ENCODE measurements at places on chromosomes 6 and 20. TPM values are rescaled to one million over a fixed set of nuclear protein-coding genes. Genes with fewer than 3 reads are reported as not detected.

GRCh38 chr6:128740951-128741350 is 142.0 kb upstream of the LAMA2 start:
- no peak for ATAC-seq

DNA sequence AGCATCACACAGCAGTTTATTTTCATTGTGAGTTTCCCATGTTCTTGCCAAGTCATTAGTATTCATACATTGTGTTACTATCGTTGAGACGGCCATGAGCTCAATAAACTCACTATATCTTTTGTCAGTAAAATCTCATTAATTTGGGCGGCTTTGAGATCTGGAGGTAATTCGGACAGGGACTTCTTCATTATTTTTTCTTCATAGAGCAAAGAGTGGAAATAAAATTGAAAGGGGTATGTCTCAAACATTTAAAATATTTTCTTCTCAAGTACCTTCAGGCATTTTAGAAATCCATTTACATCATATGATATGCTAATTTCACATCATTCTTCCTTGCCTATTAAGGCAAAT is 14.6 kb downstream of the NOX3 start:
- no peak for ATAC-seq

GRCh38 chr6:47161176-47161687 is 119.1 kb upstream of the ADGRF1 start:
- peak; percentile 41 for ATAC-seq

GPR63 gene
- total RNA-seq: 0.54 TPM

DNA sequence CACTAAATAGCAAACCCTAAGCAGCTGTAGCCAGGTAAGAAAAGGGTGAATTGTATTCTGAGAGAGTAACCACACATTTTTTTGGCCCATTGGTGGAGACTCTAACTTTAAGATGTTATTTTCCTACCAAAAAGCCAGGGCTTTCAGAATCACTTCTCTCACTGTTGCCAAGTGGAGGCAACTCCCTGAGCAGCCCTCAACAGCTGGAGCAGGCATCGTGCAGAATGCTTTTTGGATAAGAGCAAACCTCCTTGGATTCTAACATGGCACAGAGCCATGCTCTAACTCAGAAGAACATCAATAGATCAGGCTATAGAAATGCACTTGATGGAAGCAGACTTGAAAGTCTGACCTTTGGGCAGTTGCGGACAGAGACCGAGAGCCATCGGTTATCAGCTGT is 722.2 kb upstream of the CHD6 start:
- no peak for ATAC-seq

DNA sequence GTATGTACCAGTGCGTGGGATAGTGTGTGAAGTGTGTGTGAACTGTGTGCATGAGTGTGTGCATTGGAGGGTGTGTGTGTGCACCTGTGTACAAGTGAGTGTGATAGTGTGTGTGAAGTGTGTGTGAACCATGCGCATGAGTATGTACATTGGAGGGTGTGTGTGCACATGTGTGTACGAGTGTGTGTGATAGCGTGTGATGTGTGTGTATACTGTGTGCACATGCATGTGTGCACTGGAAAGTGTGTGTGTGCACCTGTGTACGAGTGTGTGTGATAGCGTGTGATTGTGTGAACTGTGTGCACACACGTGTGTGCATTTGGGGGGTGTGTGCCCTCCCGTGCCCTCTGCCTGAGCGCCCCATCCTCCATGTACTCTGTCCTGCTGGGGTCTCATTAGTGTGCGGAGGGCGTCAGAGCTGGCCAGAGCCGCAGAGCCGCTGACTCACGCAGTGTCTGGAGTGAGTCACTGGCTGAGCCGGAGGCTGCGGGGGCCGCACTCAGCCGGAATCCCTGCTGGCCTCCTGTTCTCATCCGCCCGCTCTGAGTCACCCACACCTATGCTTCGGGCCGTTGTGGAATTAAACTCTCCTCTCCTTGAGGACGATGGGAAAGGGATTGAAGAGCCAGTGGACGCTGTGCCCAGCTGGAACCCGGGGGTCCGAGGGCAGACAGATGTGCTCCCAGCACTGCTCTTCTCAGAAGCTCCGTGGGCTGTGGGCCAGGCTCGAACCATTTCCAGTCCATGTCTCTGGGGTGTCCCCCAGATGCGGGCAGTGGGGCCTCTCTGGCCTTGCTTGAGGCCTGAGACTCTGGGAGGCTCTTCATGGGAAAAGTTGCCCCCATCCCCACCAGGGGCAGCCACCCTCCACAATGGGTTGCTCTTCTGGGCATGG is 27.3 kb upstream of the STX16 start:
- ATAC-seq: peak; percentile 96

All from gastroesophageal sphincter (tissue), 4 donors.